AG08396 (cell line): ENCODE measurements at places on chromosomes 16 and 17.
A peak's percentile ranks its signal among the peaks of the same experiment; 100 is the strongest.

DNA sequence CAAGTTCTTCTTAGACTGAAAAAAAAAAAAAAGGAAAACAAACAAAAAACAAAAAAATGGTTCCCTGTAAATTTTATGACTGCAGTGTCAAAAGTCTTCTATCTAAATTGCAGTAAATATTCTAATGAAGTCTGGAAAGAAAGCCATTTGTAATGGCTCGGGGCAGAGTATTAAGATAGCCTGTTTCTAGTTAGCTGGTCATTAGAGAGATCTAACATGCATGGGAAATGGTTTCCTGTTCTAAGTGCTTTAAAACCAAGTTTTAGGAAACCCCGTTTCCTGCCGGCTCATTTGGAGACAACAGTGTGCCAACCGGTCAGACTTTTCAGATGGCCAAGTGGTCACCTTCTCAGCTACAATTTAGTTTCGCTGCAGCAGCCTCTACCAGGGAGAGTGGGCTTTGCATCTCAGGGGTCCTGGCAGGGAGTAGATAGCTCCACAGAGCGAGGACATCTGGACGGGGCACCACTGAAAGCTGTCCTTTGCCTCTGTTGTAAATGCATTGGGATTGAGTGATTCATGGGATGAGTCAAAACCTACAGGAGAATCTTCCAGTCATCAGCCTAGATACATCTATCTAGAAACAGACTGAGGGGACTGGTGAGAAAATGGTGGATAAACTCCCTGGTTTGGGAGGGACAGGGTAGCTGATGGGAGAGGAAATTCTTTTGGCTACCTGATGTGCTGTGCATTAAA lies 473.2 kb upstream of the SALL1 start:
- no peak for DNase-seq

- no peak for DNase-seq
Observed at GRCh38 chr17:18382441-18383078, 5.0 kb downstream of the EVPLL start.

DNA sequence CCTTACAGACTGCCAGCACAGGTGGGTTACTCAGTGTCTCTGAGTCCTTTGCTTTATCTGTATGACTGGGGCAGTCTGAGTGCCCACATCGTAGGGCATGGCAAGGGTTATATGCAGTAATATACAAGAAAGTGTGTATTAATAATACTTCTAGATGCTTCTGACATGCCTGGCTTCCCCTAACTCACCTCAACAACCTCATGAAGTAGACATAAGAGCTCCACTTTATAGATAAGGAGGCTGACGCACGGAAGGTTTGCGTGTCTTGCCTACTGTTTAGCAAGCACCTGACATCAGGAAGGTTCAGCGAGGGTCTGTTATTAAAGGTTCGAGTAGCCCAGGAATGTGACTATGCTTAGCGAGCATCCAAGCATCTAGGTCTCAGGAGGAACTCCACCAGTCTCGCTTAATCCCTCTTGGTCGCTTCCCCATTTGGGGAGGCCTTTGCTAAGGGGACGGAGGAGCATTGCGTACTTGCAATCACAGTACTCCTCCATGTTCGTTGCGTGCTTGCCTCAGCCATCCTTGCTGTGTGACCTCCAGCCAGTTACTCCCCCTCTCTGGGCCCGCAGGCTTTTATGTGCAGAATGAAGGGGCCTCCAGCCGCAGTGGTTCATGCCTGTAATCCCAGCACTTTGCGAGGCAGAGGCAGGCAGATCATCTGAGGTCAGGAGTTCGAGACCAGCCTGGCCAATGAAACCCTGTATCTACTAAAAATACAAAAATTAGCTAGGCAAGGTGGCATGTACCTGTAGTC lies 1.6 kb downstream of the KCNG4 start:
- no peak for DNase-seq

DNA sequence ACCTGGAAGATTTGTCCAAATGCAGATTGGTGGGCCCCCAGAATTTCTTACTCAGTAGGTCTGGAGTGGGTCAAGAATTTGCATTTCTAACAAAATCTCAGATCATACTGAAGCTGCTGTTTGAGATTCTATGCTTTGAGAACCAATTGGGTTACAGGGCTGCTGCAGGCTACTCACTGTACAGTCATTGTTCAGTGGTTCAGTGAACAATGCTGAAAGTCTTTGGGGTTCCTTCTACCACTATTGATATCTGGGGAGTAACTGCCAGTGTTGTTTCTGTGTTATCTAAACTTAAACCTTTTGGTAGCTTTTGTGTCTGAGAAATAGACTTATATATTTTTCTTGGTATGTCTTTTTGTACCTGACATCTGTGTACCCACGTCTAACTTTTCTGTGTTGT lies 187.5 kb downstream of the TANC2 start:
- no peak for DNase-seq

- DNase-seq = no peak
Observed at GRCh38 chr17:78645421-78646295, 68.5 kb upstream of the DNAH17 start.

- DNase-seq = no peak
Observed at GRCh38 chr17:80781211-80781610, 210.4 kb upstream of the CHMP6 start.

DNA sequence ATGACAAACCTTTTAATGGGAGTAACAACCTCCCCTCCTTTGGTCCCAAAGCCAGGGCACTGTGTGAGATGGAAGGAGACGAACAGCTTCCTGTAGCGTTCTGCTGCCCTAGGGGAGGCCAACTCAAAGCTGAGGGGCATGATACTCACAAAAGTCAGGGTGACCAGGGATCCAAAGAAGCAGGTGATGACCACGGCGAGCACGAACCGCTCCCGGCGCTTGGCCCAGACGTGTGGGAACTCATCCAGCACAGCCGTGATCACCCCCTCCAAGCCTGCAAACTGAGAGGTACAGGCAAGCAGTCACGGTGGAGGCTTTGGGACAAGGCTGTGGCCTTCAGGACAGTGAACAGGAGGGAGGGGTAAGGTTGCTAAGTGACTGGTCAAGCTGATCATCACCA lies 25.1 kb downstream of the SLC6A4 start:
- no peak for DNase-seq

DNA sequence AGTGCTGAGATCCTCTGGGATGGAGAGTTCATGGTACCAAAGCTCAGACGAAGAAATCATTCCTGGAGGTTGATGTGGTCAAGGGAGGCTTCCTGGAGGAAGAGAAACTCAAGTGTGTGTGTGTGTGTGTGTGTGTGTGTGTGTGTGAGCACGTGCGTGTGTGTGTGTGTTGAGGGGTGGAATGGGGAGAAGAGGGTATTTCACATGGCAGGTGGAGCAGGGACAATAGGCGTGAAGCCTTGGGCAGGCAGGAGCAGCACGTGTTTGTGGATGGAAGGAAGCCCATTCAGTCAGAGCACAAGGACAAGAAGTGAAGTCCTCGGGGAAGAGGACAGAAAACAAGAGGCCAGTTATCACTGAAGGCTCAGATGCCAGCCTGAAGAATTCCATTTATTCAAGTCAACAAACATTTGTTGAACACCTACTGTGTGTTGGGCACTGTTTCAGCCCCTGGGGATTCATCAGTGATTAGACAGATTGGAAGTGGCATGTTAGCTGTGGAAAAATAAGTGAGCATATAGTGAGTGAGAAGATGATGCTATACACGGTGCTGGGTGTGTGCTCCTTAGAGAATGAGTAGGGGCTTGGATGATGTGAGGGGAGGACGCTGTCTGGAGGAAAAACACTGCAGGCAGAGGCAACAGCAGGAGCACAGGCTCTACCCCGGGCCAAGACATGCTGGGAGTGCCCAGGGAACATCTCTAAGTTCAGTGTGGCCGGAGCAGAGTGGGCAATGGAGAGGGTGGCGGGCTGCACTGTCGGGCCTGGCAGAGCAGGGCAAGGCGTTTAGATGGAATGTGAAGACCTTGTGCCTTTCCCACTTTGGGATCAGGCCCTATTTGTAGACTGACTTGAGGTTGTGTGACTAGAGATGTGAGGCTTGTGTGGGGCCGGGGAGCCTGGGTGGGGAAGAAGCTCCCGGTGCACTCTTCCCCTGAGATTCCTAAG lies 267.1 kb downstream of the CBLN1 start:
- no peak for DNase-seq

DNA sequence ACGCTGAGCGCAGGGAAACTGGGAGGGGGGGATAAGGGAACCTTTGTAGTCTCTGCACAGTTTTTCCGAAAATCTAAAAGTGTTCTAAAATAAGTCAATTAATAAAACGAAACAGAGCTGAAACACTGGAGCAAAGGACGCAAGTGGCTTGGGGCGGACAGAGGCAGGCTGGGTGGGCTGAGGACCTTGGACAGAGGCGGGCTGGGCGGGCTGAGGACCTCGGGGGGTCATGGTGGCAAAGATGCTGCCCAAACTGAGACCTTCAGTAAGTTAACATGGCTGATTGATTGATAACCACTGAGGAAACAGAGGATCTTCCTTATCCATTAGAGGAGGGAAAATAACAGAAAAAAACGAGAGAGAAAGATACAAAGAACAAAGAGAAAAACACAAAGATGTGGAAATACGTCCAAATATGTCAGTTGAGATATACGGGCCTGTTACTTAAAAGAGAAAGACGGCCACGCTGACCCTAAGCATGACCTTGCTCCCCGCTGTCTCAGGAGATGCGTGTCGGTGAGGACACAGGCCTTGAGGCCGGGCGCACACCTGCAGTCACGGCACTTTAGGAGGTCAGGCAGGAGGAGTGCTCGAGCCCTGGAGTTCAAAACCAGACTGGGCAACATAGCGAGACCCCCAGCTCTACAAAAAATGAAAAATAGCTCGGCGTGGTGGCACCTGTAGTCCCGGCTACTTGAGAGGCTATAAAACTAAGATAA lies 76.1 kb upstream of the GNG13 start:
- no peak for DNase-seq

- peak; percentile 95 for DNase-seq
Observed at GRCh38 chr17:57130708-57131461, 45.8 kb downstream of the AKAP1 start.

DNA sequence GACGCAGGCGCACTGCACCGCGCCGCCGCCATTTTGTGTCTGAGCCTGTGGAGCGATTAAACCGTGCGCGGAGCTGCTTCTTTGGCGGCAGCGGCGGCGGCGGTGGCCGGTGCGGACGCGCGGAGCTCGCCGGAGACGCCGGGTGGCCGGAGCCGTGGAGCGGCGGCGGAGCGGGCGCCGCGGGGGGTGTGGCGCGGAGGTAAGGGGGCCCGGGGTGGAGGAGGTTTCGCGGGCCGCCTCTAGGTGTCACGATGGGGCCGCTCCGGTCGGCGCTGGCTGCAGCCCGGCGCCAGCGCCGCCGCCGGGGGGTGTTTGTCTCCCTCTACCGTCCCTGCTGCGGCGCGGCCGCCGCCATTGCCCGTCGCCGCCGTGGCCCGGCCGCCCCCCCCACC lies at the start of gene CTCF:
CTCF (plus strand) TSS at position 1 of the 392 bp plus-strand sequence. CDS start 48,307 bp downstream, outside the sequence.
- peak; percentile 90 for DNase-seq

GRCh38 chr17:66464921-66465320 lies 162.5 kb downstream of the PRKCA start:
- DNase-seq = no peak

- peak; percentile 12 for DNase-seq
Observed at GRCh38 chr17:34146440-34147043, 108.5 kb upstream of the CCL2 start.

GRCh38 chr17:34606763-34607162 lies 27.4 kb downstream of the TMEM132E start:
- no peak for DNase-seq

- no peak for DNase-seq
Observed at GRCh38 chr16:34078691-34079090, 619.3 kb downstream of the TP53TG3F start.

GRCh38 chr16:21997697-21998480 lies 3.0 kb downstream of the PDZD9 start:
- DNase-seq = no peak

DNA sequence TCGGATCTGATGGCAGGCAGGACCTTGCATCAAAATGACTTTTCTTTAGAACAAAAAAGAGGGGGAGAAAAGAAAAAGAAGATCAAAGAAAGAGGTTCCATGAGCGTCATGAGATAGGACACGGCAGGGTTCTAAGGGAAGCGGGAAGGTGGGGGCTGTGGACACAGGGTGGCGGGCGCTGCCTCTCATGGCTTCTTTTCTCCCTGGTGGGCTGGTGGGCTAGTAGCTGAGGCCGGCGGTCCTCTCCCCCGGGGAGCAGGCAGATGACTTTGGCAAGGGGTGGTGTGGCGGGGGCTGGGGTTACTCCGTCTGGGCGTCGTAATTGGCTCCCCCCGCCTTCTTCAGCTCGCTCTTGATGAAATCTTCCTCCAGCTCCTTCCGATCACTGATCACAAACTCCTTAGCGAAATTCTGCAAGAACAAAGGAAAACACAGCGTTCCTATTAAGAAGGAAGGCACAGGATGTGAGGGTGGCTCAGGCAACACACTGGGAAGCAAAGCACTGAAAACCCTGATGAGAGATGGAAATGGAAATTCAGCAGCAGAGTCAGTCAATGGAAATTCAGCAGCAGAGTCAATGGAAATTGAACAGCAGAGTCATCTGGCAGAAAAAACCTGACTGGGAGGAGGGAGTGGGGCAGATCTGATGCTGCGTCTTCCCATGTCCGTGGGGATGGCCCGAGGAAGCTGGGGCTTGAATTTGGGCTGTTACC lies 51.2 kb downstream of the COTL1 start:
- no peak for DNase-seq

DNA sequence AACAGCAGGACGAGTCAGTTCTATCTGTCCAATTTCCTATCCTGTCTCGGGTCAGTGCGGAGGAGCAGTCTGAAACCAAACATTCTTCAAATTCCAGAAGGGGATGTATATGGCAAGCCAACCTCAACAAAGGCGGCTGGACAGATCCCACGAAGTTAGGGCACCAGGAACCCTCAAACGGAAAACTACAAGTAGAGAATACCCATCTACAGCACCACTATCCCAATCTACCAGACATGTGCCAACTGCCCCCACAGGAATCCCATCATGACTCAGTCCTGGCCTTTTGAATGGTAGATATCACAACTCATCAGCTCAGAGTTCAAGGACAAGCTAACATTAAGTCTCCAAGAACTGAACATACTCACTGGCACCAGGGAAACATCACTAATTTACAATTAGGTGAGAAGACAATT lies 2.3 kb downstream of the NAT9 start:
- DNase-seq = peak; percentile 50

GRCh38 chr16:72198771-72199201 lies 26.8 kb upstream of the PMFBP1 start:
- no peak for DNase-seq

DNA sequence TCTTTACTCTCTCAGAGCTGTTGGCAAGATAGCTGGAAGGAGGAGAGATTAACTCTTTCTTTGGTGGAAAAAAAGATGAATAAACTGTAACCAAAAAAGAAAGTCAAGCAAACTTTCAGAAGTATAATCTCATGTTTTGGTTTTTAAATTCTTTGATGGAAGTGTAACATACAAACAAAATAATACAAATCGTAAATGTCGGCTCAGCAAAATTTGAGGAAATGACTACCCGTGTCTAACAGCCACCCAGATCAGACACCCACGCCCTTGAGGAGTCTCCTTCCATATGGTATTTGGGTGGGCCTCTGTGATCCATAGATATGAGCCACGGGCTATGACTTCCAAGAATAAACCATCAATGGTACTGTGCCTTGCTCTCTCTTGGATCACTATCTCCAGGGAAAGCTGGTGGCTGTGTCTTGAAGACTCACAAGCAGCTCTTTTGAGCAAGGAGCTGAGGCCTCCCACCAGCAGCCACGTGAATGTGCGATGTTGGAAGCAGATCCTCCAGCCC lies 9.6 kb upstream of the CD300C start:
- DNase-seq = no peak
